ENCODE measurements at places on chromosomes 4 and X.

- DNase-seq, result peak; percentile 37
Measured at GRCh38 chr4:40563401-40563800, 66.3 kb downstream of the RBM47 start.

DNA sequence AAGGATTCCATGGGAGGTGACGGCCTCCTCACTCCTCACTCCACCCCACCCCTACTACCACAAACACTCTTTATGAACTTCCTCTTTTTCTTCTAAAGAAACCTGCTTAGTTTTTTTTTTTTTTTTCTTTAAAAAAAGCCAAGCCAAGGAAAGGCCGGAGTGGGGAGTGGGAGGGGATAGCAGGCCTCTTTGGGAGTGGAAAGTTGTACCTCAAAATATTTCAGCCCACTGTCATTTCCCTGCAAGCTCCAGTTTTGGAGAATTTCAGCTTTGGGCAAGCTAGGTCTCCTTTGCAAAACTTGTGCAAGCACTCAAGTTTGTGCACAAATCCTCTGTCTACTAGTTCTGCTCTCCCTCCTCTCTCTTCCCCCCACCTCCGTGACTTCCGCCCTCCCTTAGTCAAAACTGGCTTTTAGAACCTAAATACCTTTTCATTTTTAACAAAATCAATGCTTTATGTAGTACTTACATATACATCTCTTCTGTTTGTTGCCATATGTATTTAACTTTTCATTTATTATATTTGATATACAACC is 512 bp upstream of the ANTXR2 start:
- peak; percentile 93 for DNase-seq

DNA sequence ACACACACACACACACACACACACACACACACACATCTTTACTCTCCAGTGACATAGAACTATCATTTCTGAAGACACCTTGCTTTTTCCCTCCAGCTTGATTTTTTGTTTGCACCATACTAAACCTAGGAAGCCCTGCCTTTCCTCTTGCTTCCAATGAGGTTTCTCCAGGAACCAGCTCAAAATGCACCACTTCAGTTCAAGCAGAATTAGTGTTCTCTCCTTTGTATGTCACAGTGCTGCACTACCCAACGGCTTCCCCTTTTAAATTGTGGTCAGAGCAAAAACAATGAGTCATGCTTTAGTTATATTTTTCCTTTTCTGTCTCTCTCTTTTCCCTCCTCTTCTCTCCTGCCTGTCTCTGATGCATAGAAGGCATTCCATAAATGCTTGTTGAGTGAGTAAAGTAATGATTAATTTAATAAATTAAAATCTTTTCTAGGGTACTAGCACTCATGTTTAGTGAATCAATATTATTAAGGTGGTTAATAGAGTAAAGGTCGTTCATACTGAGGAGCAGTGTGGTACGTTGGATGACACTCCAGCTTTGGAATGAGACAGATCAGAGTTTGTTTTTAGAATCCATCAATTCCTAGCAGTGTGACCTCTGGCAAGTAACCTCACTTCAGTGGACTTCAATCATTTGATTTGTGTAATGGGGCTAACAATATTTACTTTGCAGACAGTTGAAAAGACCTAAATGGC is 5.9 kb downstream of the RTL3 start:
- peak; percentile 85 for DNase-seq

- DNase-seq, result peak; percentile 13
Measured at GRCh38 chr4:623914-624566, 1.3 kb upstream of the PDE6B start.

- peak; percentile 60 for DNase-seq
Measured at GRCh38 chr4:167234316-167234881, at the start of gene SPOCK3. Gene SPOCK3, minus strand, starts transcription at chr4:167234494.

GRCh38 chr4:97396097-97396496 is 747.2 kb downstream of the STPG2 start:
- DNase-seq, result no peak

GRCh38 chr4:184983672-184984356 is 34.5 kb upstream of the HELT start:
- peak; percentile 65 for DNase-seq

GRCh38 chr4:55554453-55555030 is 7.8 kb upstream of the CLOCK start:
- peak; percentile 69 for DNase-seq
